ENCODE measurements at places on chromosomes 12 and 14.

GRCh38 chr12:3681595-3682061 lies 71.3 kb downstream of the CRACR2A start:
- no peak for DNase-seq

DNA sequence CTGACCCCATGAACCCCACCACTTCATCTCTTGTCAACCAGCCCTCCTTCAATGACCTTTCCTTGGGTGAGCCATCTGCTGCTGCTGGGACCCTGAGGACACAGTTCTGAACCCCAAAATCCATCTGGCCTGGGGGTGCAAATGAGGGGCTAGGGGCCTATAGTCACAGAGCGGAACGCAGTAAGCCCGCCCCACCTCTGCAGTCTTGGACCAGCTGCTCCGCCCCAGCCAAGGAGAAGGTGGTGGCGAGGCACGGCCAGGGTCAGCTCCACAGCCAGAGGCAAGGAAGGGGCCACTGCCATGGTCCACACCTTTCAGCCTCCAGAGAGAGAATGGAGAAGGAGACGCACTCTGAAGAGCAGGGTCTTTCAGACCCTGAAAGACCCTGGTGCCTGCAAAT lies 5.1 kb downstream of the TMEM179 start:
- no peak for DNase-seq

- DNase-seq: no peak
Measured at GRCh38 chr12:5914387-5915149, 30.5 kb downstream of the ANO2 start.

DNA sequence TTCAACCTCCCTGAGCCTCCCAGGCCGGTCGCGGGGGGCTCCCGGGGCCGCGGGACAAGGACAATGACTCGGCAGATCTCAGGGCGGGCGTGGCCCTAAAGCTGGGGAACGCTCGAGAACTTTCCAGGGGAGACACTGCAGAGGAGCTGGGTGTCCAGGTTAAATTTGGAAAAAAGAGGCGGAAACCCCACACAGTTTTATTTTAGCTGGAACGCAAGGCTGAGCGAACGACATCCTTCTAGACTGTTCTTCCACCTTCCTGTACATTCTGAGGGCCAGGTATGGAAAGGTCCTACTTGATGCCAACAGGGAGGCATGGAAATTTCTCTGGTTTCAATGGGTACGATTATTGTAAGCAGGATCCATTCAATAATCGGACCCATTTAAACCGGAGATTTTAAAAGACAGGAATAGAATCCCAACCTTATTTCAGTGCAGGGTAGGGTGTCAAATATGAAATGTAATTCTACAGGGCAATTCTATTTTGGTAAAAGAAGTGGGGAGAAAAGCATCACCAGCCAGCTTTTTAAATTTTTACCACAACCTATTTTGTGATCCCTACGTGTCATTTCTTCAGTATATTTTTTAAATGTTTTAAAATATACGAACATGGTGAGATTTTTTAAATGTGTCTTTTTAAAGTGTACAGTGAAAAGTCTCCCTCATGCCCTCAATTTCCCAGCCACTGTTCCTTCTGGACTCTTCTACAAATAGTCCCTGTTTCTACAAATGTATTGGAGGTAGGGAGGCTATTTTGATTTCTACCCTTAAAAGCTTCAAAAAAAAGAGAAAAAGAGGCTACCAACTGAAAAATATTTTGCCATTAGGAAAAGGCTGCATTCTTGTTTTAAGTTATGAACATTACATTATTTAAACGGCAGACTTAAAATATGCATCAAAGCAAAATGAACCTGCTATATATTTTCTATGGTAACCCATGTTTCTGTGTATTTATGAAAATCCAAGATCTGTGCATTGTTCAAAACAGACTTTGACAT lies 1.1 kb upstream of the UBC start:
- DNase-seq: no peak

- no peak for DNase-seq
Measured at GRCh38 chr12:32522331-32523221, 123.2 kb downstream of the FGD4 start.

- DNase-seq: no peak
Measured at GRCh38 chr12:15931590-15932053, 20.5 kb downstream of the DERA start.

DNA sequence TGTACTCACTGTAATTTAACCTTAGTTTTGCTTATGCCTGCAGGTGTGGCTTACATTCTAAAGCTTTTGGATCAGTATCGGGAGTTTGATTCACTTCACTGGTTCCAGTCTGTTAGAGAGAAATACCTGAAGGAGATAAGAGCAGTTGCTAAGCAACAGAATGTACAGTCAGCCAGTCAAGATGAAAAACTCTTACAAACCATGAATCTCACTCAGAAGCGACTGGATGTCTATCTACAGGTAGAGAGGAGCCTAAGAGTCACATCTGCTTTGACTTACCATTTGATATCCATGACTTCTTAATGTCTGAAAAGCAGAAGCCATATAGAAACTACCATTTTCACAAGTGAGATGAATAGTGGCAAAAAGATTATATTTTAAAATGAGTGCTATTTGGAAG lies 56.5 kb downstream of the WASHC4 start:
- no peak for DNase-seq

DNA sequence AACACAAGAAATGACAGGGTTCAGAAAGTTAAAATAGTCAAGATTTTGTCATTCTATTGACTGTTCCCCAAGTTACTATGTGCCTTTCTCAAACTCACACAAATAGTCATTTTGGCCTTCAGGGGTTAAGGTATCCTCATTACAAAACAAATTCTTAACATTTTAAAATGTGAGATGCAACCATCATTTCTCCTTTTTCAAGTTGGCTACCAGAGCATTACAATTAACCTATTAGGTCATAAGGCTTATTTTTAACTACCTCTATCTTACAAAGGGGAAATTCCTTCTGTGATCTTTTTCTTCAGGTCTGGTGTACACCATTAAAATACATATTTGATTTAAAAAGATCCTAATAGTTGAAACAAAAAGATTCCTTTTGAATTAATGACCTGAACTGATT lies 61.2 kb downstream of the SLC38A1 start:
- DNase-seq: no peak

DNA sequence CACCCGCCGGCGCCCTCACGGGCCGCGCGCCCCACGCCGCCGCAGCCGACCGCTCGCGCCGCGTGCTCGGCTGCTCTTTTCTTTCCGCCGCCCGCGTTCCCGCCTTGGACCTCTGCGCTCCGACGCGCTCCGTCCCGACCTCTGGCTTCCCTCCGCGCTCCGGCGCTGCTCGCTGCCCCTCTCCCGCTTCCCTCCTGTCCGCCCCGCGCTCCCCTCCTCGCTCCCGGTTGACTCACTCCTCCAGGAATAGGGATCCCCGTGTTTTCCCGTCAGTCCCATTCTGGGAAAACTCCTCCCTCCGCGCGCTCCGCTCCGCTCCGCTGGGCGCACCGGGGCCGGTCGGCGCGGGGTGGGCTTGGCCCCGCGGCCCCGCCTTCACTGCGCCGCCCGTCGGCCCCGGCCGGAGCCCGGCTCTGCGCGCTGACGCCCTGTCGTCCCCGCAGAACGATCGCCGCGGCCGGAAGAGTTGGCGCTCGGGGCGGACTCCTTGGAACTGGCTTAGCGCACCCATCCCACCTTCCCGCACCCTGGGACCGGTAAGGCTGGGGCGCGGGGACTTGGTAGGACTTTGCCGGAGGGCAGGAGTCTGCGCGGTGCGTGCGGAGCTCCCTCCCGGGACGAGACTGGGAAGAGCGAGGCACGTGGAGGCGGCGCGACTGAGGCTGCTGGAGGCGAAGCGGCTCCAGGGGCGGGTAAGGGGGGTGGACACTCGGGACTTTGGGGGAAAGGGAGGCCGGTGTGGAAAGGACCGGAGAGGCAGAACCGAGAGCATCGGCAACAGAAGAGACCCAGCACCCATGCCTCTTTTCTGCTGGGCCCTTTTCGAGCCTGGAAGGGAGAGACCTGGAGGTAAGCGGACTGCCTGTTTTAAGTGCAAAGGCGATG lies 550 bp downstream of the TEAD4 start:
- DNase-seq: no peak

DNA sequence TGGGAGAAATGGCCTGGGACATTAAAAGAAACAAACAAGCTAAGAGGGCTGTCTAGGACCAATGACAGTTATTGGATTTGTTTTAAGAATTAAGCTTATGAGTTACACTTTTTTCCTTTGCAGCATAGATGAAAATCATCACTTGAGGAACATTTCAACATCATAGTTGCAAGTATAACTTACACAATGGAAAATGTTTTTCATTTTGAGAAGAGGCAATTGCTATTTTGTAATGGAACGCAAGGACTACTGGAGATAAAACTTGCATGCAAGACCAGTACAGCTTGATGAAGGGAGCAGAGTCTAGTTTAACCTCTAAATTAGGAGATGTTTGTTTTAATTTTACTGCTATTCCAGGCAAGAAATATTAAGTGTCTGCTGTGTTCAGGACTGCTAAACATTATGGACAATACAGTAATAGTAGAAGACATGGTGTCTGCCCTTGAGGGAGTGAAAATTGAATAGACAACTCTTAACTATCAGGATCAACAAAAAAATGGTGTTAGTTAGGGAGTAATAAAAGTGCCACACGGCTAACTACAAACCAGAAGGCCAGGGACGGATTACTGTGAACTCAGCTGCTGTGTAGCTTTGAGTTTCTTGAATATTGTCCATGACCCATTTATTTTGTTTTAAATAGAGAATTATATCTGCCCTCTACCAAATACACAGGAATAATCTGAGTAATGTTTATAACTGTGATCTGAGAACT lies 374.5 kb downstream of the RAD51B start:
- no peak for DNase-seq

GRCh38 chr12:28340261-28341045 lies 150.2 kb downstream of the CCDC91 start:
- no peak for DNase-seq

DNA sequence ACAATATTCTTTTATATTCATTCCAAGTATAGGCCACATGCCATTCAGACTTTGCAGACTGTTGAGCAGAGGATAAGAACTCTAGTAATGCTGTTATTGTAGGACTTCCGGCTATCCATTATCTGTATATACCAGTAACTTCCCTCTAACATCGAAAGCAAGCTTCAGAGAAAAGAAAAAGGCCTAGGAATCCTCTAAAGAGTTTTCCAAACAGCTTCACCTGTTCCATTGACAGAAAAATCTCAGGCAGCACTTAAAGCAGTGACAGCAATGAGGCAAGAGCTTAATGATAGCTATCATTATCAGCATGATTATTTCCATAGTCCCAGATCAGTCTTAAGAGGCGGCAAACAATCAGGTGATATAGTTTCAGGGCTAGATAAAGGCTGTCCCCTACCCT lies 1.8 kb downstream of the CPNE8 start:
- no peak for DNase-seq

DNA sequence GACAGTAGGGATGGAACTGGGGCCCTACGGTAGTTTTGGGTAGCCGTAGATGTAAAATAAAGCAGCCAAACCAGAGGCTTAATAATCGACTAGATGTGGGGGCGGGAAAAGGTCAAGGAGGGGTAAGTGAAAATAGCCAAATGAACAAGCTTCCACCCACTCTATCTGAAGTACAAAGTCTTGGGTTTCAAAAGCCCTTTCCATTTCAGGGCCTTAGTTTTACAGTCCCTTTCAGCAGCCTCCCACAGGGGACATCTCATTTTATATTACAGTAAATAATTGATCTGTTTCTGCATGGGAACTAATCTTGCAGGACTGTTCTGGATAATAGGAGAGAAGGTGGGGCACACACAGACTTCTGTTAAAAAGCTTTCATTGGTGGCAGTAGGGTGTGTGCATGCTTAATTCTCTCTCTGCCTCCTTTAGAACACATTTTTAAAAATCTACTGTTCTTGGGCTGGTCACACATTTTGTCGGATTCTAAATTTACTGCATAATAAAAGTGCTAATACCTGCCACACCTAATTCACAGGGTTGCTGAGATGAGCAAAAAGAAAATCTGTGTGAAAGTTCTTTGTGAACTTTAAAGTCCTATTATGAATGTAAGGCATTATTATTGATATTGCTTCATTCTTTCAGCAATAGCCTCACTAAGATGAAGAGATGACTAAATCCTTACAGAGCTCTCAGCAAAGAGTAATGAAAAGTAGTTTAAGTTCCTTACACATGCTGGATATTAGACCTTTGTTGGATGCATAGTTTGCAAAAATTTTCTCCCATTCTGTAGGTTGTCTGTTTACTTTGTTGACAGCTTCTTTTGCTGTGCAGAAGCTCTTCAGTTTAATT lies 104.6 kb downstream of the ITPR2 start:
- no peak for DNase-seq

DNA sequence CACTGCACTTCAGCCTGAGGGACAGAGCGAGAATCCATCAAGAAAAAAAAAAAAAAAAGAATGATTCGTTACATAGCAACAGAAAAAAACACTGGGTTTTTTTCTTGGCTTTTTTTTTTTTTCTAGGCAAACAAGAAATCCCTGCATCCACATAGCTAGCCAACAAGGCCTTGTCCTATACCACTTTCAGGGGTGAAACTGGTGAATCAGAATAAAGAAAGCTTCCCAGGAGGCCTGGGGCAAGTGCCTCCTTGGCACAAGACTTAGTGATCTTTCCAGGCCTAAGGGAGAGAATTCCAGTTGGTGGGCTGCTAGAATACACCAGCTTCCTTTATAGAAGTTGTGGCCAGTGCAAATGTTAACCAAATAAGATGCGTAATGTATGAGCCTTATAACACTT lies 90.0 kb downstream of the VCPKMT start:
- DNase-seq: no peak

GRCh38 chr12:31872831-31873604 lies 86.2 kb upstream of the RESF1 start:
- DNase-seq: no peak

DNA sequence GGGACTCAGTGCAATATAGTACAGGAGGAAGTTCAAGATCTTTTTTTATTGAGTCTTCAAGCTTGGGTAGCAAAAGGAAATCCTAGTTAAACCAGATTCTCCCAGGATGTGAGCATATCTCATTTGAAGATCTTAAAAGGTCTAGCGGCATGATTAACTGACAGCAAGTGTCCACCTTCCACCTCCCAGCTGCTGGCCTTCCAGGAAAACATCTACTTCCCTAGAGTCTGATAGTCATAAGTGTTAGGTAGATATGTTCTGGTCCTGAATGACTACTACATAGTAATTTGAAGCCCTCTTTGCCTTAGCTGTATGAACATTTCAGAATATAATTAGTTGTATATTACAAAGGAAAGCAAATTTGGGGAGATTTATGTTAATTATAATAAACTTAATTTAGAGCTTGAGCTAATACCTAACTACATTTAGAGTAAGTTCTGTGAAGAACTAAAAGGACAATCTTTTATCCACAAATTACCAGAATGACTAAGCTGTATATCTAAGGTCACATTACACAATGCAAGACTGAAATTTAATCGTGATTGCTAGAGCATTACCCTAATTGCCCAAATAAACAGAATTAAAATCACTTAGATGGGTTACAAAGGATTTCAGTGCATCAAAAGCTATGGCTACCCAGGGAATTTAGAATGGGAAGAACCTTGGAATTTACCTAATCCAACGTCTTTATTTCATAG lies 9.9 kb downstream of the LGR5 start:
- no peak for DNase-seq

GRCh38 chr12:80598004-80598606 lies 109.3 kb upstream of the MYF6 start:
- DNase-seq: no peak

DNA sequence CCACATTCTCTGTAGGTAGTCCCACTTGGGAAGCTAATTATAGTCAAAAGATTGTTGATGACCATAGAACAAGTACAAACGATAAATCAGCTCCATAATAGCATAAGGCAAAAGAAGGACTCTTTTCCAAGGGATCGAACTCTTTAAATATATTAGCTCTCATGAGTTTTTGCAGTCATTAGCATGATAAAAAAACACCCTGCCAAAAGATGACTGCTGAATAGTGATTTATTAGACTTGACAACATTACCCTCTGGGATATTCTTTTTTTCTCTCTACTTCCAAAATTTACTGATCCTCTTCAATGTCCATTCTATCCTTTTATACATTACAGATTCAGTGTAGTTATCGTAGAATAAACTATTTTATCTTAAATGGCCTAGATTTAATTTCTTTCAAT lies 14.2 kb downstream of the EPYC start:
- no peak for DNase-seq

Data from activated T-helper 1 cell treated with anti-CD3 and anti-CD28 coated beads, Interleukin-12 subunit alpha, Interleukin-12 subunit beta, Interleukin-2, Interleukin-4 antibody, amounts not matched to agents 30 ng/mL and 10 ng/mL and 1 ng/mL, durations not matched to agents 14 hours and 24 hours and 36 hours (primary cell).